ENCODE measurements at places on chromosomes 16 and 17.

DNA sequence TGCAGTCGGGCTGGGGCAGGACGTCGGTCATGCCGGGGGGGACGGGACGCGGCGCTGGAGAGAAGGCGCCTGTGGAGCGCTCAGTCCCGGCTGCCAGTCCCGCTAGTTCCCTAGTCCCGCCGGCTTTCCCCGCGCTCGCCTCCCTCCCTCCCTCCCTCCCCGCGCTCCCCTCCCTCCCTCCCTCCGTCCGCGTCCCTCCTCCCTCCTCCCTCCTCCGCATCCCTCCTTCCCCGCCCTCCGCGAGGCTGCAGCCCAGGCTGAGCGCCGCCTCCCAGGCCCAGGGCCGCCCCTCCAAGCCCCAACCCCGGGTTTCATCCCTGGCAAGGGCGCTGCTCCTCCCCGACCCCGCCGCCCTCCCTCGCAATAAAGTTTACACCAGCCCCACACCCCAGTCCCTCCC lies 34.8 kb downstream of the TIMM22 start:
- no peak for DNase-seq

DNA sequence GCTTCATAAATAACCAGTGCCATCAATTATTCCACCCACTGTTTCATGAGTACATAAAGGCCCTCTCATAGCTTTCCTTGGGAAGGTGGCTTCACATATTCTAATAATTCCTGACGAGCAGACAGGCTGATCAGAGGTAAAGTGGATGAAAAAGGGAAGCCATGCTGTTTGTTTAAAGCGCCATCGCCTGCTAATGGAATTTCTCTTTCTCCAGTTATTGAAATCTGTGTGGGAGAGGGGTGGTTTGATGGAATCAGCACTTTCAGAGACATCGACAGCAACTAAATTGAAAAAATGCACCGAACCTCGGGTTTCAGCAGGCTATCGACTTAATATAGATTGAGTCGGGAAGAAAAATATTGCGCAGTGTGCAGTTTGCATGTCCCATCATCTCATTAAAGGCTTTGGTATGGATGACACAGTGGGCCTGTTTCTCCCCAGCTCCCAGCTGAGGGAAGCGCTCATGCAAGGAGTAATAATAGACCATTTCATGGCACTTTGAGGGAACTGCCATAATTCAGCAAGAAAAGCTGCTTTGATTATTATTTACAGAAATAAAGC lies 472.1 kb downstream of the RBFOX1 start:
- DNase-seq: no peak

DNA sequence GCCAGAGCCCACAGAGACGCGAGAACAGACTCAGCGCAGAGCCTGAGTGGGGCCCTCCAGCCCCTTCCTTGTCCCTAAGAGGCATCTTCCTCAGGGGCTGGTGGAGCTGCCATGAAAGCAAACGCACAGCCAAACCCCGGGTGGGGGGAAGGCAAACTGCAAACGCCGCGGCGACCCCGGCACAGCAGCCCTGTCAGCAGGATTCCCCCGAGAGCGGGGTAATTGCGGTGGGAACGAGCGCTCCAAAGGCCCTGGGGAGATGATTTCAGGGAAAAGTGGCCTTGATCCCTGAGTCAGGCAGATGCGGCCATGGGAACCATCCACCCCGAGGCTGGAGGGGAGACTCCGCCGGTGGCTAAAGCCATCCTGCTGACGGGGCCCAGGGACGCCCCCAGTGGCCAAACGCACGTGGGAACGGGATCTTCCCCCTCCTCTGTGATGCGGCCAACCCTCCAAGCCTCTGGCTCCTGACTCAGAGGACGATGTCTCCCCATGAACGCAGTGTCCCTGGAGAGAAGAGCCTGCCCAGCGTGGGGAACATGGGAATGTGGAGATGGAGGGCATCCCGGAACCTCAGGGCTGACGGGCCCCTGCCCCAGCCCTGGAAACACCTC lies 25.1 kb downstream of the SLC7A5 start:
- DNase-seq: no peak

GRCh38 chr17:59074494-59074893 lies 32.2 kb downstream of the TRIM37 start:
- no peak for DNase-seq

GRCh38 chr16:684961-685696 lies 995 bp upstream of the JMJD8 start:
- DNase-seq: no peak

DNA sequence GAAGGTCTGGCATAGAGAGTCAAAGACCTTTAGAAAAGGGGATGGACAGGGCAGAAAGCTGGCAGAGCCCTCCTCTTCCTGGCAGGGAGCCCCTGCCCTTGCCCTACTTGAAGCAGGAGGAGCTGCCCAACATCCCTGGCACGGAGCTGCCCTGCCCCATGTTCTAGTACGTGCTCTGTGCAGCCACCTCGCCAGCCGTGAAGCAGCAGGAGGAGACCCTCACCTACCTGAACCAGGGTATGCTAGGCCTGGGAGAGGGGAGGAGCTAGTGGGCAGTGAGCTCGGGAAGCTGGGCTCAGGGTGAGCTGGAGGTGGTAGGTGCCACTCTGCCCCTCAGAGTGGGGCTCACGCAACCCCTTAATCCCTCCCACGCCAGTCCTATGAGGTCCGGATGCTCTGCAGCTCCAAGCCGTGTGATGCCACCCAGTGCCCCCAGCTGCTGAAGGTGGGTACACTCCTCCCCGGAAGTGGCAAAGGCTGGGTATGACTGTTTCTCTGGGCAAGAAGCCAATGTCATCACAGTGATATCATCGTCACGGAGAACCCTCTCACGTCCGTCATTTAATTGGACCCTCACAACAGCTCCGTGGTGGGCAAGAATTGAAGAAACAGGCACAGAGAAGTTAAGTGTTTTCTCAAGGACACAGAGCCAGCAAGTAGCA lies 12.7 kb upstream of the STAC2 start:
- peak; percentile 82 for DNase-seq

- no peak for DNase-seq
Measured at GRCh38 chr17:29567304-29567553, 392 bp upstream of the ABHD15 start.

- DNase-seq: no peak
Measured at GRCh38 chr17:7789131-7789530, 44.9 kb upstream of the KDM6B start.

DNA sequence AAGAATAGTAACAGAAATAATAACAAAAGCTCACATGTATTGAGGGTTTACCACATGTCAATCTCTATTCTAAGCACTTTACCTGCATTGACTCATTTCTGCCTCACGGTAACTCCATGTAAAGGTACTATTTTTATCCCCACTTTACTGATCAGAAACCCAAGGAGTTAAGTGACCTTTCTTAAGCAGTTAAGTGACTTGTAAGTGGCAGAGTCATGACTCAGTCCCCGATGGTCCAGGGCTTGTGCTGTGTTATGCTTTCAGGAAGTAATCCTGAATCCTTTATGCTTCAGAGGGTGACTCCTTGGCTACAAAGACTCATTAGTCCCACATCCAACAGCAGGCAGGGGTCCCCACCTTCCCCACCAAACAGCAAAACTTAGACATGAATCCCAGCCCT lies 66.5 kb downstream of the MRM1 start:
- no peak for DNase-seq

DNA sequence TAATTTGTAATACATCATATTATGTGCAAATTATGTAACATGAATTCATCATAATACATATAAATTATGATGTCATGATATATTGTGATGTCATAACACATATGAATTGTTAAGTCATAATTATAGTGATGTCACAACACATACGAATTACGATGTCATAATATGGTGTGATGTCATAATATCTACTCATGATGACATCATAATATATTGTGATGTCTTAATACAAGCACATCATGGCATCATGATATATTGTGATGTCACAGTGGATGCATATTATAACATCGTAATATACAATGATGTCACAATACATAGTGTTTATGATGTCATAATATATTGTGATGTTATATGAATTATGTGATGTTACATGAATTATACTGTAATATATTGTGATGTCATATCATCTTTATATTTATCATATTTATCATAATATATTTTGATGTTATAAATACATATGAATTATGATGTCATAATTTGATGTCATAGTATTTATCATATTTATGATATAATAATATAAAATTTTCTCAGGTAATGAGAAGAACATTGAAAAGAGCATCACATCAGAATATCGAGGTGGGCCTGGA lies 1793.0 kb downstream of the TP53TG3F start:
- DNase-seq: no peak

GRCh38 chr17:50189550-50190292 lies 11.7 kb downstream of the COL1A1 start:
- no peak for DNase-seq

- DNase-seq: no peak
Measured at GRCh38 chr17:45702666-45703266, 81.4 kb upstream of the CRHR1 start.

- DNase-seq: no peak
Measured at GRCh38 chr17:50332196-50332595, 13.7 kb upstream of the XYLT2 start.

GRCh38 chr17:32211671-32212070 lies 54.0 kb upstream of the RHBDL3 start:
- DNase-seq: no peak

DNA sequence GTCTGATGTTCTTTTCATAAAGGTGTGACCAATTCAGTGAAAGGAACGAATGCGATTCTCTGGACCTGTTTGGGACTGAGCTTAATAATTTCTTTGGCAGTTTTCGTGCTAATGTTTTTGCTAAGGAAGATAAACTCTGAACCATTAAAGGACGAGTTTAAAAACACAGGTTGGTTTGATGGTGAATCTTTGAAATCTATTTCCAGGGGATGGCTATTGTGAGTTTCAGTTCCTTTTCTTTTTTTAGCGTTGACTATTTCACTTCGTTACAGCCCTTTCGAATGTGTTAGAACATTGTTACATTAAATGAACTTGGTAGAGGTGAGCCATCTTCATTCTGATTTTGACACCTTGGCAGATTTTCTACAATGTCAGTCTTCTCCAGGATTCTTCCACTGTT lies 1.2 kb downstream of the TNFRSF17 start:
- DNase-seq: no peak

DNA sequence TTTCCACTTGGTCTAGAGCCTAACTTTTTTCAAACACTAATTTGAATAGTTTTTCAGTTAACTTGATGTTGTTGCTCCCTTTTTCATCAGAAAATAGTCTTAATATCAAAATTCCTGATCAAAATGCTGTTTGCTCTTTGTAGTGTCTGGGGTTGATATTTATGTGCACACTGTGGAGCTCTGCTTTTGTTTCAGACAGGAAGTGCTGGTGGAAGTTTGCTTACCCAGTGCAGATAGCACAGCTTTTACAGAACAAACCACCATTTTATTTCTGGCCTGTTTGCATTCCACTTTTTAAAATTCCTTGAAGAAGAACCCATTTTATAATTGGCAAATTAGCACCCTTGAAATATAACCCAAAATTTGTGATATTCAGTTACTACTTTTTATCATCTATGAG lies 125.4 kb downstream of the MRTFB start:
- DNase-seq: no peak

GRCh38 chr16:57104706-57105105 lies 12.3 kb downstream of the CPNE2 start:
- peak; percentile 33 for DNase-seq

DNA sequence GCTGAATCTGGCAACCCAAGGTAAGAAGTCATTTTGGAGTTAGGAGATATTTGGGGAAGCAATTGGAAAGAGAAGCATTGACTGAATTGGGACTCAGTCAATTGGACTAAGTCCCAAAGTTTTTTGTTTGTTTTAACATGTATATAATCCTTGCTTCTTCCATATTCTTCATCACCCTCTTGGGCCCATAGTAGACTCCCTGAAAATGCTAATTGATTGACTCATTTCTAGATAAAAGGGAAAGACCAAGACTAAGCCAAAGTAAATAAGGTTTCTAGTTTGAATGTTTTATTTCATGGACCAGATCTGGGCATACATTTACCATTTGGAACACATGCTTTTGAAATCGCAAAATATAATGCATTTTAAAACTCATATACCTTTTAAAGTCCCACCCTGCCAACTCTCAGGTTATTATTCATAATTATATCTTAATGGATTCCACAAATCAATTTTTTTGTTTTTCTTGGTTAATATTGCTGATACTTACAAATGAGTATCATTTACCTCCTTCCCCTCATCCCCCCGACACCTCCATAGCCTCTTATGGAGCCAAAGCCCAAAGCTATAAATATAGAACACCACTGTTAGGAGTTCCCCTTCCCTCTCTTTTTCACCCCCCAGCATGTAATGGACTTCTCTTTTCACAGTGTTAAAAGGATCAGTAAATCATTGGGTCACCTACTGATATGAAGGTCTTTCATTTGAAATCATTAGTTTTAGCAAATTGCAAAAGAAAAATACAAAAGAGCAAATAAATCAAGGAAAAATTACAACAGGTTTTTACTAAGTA lies 674.0 kb upstream of the SOX9 start:
- DNase-seq: no peak

DNA sequence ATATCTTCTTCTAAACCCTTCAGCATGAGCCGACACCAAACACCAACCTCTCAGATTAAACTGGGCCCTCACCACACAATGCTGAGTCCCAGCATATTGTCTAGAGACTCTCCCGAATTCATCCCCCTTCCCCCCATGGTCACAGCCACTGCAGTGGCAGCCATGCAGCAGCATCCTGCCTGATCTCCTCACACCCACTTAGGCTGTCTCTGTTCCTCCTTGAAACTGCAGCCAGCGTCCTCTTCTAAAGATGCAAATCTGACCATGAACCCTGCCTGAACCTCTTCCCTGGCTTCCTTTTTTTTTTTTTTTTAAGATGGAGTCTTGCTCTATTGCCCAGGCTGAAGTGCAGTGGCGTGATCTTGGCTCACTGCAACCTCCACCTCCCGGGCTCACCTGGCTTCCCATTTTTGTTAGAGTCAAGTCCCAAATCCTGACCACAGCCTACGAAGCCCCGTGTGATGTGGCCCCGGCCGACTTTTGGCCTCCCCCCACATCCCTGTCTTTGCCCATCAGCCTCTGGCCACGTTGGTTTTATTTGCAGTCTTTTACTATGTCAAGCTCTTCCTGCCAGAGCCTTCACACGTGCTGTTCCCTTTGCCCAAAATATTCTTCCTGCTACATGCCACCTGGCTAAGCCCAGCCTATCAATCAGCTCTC lies 2.8 kb downstream of the FA2H start:
- DNase-seq: no peak

- DNase-seq: no peak
Measured at GRCh38 chr17:73278465-73279453, 17.1 kb upstream of the CPSF4L start.

GRCh38 chr16:58102665-58103392 lies 26.4 kb downstream of the CFAP20 start:
- no peak for DNase-seq
